ENCODE measurements at places on chromosomes 13 and 19. TPM values are rescaled to one million over a fixed set of nuclear protein-coding genes. Genes with fewer than 3 reads are reported as not detected.

Gene PEX11G
- 0.51 TPM for total RNA-seq

Gene EDNRB
- not detected for total RNA-seq

Gene HSPB6
- 0.53 TPM for total RNA-seq

GRCh38 chr19:23771761-23772674 lies 13.3 kb upstream of the ZNF681 start:
- DNase-seq: peak; percentile 45

DNA sequence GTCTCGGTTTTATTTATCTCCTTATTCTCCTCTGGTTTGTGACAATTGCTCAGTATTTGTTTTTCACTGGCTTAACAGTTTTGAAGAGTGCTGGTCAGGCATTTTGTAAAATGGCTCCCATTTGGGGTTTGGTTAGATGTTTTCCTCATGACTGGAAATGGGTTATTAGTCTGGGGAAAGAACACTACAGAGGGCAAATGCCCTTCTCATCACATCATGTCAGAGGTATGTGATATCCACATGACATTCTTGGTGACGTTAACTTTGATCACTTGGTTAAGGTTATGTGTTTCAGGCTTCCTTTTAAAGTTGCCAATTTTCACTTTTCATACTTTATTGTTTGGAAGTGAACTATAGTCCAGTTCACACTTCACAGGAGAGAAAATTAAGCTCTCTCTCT lies 74.8 kb upstream of the KLHL1 start:
- no peak for DNase-seq

DNA sequence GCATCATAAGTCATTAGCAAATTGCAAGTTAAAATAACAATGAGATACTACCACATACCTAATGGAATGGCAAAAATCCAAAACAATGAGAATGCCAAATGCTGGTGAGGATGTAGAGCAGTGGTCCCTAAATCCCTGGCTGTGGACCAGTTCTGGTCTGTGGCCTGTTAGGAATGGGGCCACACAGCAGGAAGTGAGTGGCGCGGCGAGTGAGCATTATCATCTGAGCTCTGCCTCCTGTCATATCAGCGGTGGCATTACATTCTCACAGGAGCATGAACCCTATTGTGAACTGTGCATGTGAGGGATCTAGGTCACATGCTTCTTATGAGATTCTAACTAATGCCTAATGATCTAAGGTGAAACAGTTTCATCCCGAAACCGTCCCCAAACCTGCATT lies 1694.4 kb downstream of the EFNB2 start:
- DNase-seq: no peak

- no peak for DNase-seq
Observed at GRCh38 chr19:47776568-47776967, 1.9 kb upstream of the SELENOW start.

All from activated CD4-positive, alpha-beta T cell treated with anti-CD3 and anti-CD28 coated beads for 36 hours (primary cell).